Stimulated activated CD4-positive, alpha-beta T cell treated with anti-CD3 and anti-CD28 coated beads, Interleukin-1b, Interleukin-23, amount 100 ng/mL, for 1 hour (primary cell): ENCODE measurements at places on chromosomes 4 and X.

DNA sequence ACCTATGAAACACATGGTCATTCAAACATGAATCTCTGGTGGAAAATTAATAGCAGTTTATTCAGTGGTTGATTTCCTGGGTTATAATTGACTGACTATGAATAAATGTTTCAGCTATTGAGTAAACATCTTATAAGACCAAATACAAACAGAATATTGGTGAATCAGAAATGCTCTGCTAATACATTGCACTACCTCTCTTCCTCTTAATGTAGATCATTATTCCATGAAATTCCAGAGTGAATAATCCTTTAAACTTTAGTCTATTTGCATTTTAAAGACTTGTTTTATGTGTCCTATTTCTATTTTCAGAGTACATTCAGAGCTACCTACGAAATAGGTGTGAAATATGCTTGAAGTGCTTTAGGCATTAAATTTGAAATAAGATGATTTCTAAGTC is 715.4 kb downstream of the ADGRL3 start:
- no peak for DNase-seq

DNA sequence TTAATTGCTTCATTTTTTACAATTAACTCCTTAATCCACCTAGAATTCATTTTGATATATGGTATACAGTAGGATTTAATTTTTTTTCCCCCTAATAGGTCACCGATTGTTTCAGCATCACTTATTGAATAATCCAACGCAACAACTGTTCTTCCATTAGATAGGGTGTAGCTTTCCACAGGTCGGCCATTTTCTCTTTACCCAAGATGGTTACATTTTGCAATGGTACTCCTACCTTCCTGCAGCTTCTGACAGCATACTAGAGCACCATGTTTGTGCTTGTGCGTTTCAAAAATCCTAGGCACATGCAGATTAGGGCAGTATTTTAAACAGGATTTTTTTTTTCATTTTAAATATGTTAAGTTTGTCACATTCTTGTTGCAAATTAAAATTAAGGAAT is 2.3 kb downstream of the LINC00632 start:
- DNase-seq, result no peak

DNA sequence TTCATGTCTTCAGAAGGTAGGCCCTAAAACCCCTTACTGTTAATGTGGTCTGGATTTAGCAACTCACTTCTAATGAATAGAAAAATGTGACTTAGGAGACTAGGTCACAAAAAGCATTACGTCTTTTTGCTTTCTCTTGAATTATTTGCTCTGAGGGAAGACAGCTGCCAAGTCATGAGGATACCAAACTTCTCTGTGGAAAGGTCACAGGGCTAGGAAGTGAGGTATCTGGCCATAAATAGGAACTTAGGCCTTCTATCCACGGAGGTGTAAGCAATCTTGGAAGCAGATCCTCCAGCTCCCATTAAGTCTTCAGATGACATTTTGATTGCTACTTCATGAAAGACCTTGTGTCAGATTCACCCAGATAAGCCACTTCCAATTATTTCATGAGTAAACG is 120.6 kb downstream of the JADE1 start:
- DNase-seq, result no peak

DNA sequence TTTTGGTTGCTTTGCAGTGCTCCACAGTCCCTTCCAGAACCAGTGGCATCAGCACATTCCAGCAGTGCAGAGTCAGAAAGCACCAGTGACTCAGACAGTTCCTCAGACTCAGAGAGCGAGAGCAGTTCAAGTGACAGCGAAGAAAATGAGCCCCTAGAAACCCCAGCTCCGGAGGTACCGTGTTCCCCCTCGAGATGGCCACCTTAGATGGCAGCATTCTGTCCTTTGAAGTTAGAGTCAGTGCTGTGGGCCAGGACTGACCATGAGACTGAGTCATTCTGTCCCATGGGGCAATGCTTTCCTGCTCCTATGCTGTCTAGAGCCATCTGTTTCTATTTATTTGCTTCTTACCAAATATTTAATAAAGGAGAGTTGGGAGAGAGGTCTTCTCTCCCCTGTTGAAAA is 112.3 kb downstream of the KLHL8 start:
- DNase-seq, result no peak

- DNase-seq, result no peak
These were observed 1646.9 kb upstream of the ADGRL3 start for GRCh38 chr4:59553063-59553720.

DNA sequence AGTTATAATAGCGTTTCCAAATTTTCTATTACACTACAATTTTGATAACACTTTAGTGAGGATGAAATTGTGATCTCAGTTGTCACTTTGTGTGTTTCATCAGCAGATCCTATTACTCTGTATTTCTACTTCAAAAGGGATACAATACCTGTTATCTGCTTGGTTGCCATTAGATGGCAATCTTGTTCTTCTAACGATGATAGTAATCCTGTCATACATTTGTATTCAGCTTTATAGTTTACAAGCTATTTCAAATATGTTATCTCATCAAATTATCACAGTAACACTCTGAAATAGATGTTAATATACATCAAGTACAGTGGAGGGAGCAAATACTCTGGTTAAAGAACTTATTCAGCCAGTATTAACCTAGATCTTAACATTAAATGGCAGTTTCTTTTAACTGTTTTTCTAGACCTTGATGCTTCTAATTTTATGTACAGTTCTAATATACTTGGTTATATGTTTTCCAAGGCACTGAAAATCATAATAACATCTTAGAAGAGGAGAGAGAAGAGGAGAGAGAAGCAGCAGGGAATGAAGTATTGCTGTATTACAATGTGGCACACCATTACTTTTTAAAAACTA is 292.0 kb downstream of the CCSER1 start:
- DNase-seq, result no peak

- no peak for DNase-seq
These were observed 332.5 kb upstream of the ZFP42 start for GRCh38 chr4:187663076-187663475.
